ENCODE measurements at places on chromosomes 6 and 20.
A peak's percentile ranks its signal among the peaks of the same experiment; 100 is the strongest.

- no peak for DNase-seq
Measured at GRCh38 chr20:16271450-16271849, 301.8 kb downstream of the KIF16B start.

- no peak for DNase-seq
Measured at GRCh38 chr6:8085053-8085511, 17.3 kb downstream of the EEF1E1 start.

GRCh38 chr6:88238901-88239300 is 72.8 kb upstream of the CNR1 start:
- DNase-seq: no peak

- no peak for DNase-seq
Measured at GRCh38 chr20:20204256-20204655, 151.9 kb downstream of the CFAP61 start.

GRCh38 chr6:84645563-84646266 is 118.7 kb downstream of the TBX18 start:
- no peak for DNase-seq

- DNase-seq: no peak
Measured at GRCh38 chr20:4946986-4947385, 54.3 kb downstream of the SLC23A2 start.

DNA sequence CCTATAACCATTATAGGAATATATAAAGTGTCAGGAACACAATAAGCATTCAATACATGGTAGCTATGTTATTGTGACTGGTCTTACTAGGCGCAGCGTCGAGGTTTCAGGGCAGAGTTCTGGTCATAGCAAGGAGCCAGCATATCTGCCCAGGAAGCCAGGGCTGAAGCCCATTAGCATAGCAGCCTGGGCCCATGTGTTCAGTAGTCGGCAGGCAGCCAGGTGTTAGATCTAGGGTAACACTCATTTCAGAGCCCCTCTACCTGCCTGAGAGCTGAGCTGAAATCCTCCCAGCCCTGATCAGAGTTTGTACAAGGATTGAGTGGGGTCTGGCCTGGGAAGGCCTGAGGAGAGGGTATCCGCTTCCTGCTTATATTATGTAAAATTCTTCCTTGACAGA is 32.1 kb downstream of the C20orf173 start:
- DNase-seq: no peak

GRCh38 chr6:16473184-16473907 is 235.0 kb downstream of the GMPR start:
- DNase-seq: no peak

- DNase-seq: no peak
Measured at GRCh38 chr6:136351518-136352110, 62.0 kb upstream of the BCLAF1 start.

DNA sequence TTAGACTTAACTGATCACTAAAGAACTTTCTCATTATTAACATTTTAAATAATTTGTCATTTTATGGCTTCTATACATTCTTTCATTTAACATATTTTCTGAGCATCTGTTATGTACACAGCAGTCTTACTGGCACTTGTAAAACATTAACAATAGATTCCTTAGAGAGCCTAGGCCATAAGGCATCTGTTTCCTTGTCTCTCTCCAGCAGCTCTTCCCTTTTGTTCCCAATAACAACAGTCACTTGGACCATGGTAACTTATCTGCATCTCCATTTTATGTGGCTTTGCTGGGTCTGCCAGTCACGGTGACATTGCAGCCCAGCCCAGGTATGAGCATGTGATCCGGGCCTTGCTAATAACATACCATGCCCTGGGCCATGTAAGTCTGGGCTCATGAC is 11.7 kb upstream of the TASP1 start:
- DNase-seq: no peak

- DNase-seq: no peak
Measured at GRCh38 chr20:59232618-59233017, 67.8 kb upstream of the EDN3 start.

- DNase-seq: no peak
Measured at GRCh38 chr6:99022039-99022609, 74.4 kb upstream of the FBXL4 start.

DNA sequence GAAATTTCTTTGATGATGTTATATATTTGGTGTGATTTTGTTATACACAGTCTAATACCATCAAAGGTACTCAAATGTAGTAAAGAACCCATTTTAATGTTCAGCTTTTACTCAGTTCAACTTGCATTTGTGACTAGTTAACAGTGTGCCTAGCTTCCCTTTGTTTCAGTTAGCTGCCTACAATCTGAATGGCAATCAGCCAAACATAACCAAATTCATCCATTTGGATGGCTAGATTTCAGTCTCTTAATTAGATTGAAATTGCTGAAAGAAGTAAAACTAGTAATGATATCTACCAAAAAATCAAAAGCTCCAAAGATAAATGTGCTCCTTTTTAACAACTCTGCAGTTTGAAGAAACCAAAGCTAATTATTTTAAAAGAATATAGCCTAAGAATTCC is 6.9 kb downstream of the EPHA7 start:
- no peak for DNase-seq

DNA sequence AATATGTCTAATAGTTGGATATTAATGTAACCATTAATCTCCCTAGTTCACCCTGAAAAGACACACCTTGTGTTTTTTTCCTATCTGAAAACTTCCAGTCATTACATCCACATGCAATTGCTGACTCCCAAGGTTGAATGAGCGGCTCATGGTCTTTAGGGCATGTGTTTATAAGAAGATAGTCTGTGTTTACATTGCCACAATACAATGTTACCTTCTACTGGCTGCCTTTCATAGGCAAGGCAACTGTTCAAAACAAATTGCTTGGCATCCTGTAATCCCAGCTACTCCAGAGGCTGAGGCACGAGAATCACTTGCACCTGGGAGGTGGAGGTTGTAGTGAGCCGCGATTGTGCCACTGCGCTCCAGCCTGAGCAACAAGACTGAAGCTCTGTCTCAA is 86.8 kb upstream of the SHLD1 start:
- no peak for DNase-seq

DNA sequence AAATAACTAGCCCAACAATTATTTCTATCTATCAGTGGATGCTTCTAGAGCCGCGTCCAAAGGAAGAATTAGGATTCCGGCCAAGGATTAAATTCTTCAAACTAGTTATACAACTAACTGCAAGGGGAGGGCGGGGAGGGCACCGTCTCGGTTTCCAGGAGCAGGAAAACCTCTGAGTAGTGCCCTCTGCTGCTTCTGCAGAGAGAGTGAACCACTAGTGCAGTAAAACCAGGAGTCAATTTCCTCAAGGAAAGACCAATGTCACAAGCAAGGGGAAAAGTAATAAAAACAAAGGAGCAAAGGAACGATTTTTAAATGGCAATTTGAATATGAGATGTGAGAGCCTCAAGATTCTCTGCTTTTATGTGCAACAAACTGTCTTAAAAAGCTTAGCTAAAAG is 16.5 kb upstream of the UBE2J1 start:
- DNase-seq: peak; percentile 64

GRCh38 chr20:61706259-61706961 is 359.3 kb downstream of the TAF4 start:
- DNase-seq: no peak

DNA sequence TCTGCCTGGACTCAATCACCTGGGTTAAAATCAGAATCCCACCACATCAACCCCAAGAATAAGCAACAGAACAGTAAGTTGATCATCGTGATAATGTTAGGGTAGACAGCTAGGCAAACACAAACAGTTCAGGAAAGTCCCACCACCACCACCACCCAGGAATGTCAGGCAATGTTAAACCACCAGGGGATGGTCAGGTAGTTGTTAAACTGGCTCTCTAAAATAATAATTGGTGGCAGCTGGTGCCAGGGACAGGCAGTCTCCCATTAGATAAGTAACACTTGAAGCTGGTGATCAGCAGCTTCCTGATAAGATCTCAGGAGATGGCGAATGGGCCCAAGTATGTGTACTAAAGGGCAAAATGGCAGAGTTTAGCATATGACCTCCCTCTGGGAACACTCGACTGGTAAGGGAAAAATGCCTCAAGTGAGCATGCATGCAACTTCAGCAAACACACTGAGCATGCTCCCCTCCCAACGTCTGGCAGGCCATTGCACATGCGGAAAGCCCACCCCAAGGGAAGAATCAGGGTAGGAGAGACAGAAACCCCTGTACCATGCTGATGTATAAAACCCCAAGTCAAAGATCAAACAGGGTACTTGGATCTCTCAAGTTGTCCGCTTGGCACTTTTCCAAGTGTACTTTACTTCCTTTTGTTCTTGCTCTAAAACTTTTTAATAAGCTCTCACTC is 66.6 kb downstream of the IPCEF1 start:
- no peak for DNase-seq

GRCh38 chr6:74936886-74937285 is 269.0 kb downstream of the COL12A1 start:
- DNase-seq: no peak

DNA sequence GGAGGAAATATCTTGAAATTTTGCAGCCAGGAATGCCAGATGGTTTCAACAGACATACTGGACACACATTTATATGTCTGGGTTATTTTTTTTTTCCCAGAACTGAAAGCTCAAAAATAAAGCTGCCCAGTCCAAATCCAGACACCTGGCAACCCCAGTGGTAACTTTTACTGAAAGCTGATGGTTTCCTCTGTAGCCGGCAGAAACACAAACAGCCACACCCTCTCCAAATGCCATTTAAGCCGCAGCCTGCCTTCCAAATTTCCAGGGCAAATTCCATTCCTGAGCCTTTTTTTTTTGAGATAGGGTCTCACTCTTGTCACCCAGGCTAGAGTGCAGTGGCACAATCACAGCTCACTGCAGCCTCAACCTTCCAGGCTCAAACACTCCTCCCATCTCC is 6.5 kb upstream of the PREX1 start:
- no peak for DNase-seq

GRCh38 chr6:132087391-132087790 is 136.2 kb upstream of the CCN2 start:
- DNase-seq: no peak

DNA sequence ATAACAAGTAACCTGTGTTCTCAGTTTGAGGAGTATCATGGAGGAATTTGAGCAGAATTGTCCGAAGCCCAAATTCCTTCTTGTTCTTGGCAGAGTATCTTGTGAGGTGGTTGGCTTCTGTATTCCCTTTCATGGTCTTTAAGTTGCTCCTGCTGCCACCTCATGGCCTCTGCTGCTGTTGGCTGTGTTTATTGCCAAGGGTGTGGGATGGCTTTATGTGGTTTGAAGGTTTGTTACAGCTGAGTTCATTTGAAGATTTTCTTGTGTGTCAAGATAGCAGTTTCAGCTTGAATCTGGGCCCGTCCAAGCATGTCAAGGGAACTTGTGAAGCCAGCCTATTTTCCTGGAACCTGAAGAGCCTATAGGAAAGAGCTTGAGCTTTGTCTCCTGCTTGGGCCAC is 20.2 kb upstream of the TTK start:
- DNase-seq: peak; percentile 17

GRCh38 chr20:12022126-12022525 is 104.4 kb downstream of the BTBD3 start:
- no peak for DNase-seq

GRCh38 chr20:10710991-10711775 is 37.4 kb upstream of the JAG1 start:
- DNase-seq: no peak

DNA sequence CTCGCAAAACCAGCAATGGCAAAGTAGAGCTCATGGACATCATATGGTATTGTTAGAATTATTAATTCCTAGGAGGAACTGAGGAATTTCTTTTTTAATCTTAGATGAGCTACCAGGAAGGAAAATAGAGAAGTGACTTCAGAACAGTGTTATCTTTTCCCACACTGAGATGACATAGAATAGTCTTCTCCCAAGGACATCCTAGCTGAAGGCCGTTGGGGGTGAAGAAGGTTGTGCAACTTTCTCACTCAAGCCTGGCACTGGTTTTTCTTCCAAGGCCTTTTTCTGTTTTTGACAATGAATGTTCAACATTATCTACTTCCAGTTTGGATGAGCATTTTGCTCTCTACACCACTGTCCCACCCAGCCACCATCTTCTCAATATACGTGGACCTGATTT is 35.8 kb upstream of the MAS1 start:
- no peak for DNase-seq

GRCh38 chr6:39263303-39264037 is 34.2 kb upstream of the KCNK5 start:
- no peak for DNase-seq

Measured in WERI-Rb-1 (cell line).